Gastrocnemius medialis (tissue), 4 donors: ENCODE measurements at places on chromosomes 16 and 17. TPM values are rescaled to one million over a fixed set of nuclear protein-coding genes. Genes with fewer than 3 reads are reported as not detected.

DNA sequence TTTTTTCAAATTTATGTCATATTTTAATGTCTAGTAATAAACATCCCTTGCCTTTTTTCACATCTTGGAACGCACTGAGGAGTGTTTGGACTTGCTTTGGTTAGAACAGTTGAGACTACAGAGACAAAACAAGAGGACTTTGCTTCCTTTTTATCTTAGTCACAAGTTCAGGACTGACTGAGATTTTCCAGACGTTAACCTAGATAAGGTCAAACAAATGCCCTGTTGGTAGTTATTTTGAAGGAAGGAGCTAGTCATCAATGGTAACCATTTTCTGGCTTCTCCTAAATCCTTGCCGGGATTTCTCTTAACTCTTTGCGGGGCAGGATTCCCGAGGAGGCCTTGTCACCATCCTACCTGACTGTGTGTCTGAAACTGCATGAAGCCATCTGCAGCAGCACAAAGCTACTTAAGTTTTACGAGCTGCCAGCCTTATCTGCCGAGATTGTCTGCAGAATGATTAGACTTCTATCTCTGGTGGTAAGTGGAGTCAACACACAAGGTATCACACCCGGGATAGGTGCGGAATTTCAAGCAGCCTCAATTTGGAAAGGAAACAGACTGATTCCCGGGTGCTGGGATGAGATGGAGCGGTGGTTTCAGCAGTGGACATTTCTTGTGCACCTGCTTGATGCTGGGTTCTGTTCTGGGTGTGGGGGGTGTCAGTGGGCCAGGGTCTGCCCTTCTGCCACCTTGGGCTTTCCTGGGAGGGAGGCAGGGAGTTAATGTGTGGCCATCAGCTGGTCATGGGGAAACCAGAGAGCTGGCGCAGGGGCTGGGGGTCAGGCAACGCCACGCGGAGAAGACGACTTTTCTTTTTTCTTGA is 48.3 kb downstream of the RNF213 start:
- peaks cover 91% of the 10 kb centered on the region for H3K36me3 ChIP-seq
- H3K4me3 ChIP-seq: no peak overlapping the region
- H3K4me1 ChIP-seq: no peaks in the 10 kb centered on the region

GRCh38 chr17:14437176-14437575 is 136.3 kb downstream of the HS3ST3B1 start:
- no peaks in the 10 kb centered on the region for H3K4me1 ChIP-seq
- no peak overlapping the region for H3K4me3 ChIP-seq
- H3K36me3 ChIP-seq: no peaks in the 10 kb centered on the region

- no peak overlapping the region for H3K27ac ChIP-seq
- peaks cover 90% of the 10 kb centered on the region for H3K36me3 ChIP-seq
- DNase-seq: no peak
- H3K27me3 ChIP-seq: no peaks in the 10 kb centered on the region
These were observed 47.7 kb upstream of the ULK2 start for GRCh38 chr17:19915245-19915978.

DNA sequence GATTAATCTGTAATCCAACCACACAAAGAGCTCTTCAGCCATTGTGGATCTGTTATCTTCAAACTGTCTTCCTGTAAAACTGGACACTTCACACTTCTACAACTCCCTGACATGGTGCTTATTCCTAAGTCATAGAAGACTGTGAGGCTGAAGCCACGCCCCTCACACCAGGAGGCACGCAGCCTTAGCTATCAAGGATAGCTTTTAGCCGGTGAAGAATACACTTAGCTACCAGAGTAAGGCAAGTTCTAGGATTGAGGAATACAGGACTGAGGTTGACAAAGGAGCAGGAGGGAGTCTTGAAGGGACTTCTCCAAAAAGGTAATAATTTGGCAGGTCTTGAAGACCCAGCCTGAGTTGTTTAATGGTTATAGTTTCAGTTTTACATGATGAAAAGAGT is 79.8 kb upstream of the GAS7 start:
- no peak for DNase-seq
- H3K36me3 ChIP-seq: no peaks in the 10 kb centered on the region
- H3K4me3 ChIP-seq: no peak overlapping the region
- no peaks in the 10 kb centered on the region for H3K4me1 ChIP-seq
- H3K27me3 ChIP-seq: no peaks in the 10 kb centered on the region

- peak overlapping the region; percentile 98 for H3K27ac ChIP-seq
- peak; percentile 74 for DNase-seq
- peak overlapping the region; percentile 61 for H3K4me3 ChIP-seq
- H3K27me3 ChIP-seq: no peaks in the 10 kb centered on the region
- no peaks in the 10 kb centered on the region for H3K36me3 ChIP-seq
These were observed 229.6 kb downstream of the MRTFB start for GRCh38 chr16:14300705-14301168.

DNA sequence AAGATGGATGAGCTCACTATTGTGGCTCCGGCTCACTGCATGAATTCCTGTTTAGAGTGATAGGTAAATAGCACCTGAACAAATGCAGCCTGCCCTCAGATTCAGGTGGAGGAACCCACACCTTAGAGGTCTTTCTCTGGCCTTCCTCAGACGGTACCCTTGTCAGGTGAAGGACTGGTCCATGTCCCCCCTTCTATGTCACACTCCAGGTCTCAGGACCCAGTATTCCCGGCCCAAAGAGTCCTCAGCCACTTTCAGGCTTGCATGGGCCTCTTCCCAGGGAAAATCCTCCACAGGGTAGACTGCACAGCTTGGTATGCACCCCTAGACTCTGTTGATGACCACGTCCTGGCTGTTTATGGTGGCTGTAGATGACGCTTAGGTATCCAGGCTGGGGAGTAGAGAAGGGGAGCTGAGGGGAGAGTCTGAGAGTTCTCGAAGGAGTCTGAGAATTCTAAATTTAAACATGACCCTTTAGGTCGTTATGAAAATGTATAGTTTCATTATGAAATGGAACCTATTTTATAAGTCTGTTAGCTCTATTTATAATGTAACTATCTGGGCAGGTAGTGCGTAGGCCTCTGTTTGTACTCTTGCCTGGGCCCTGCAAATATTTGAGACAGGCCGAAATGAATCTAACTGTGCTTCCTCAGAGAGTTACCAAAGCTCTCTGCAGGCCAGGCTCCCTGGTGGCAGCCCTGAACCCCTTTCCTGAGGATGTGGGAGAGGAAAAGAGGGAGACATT is 32.5 kb upstream of the CCR7 start:
- no peak for DNase-seq
- no peaks in the 10 kb centered on the region for H3K27me3 ChIP-seq
- no peaks in the 10 kb centered on the region for H3K4me1 ChIP-seq
- H3K27ac ChIP-seq: peak overlapping the region; percentile 70
- H3K36me3 ChIP-seq: no peaks in the 10 kb centered on the region

DNA sequence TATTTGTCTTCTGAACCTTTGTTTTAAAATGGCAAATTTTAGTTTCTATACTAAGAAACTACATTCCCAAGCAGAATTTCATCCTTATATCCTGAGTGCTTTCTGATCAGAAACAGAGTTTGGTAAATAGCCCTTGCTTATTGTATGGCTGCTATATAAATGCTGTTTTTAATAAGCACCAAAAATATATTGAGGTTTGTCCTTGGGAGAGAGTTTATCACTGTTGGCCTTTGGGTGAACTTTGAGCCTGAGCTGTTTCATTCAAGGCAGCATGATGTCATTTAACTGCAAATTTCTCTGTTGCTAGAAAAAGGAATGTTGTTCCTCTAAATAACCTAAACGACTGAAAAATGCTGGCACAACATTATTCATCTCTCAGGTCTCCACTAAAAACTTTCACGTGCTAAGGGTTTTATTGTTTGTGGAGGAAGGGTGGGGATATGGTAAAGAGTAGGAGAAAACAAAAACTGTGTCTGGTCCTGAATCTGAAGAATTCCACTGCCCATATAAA is 334.3 kb upstream of the TBX2 start:
- no peaks in the 10 kb centered on the region for H3K4me1 ChIP-seq
- H3K27ac ChIP-seq: no peak overlapping the region
- H3K4me3 ChIP-seq: no peak overlapping the region
- DNase-seq: no peak
- H3K36me3 ChIP-seq: no peaks in the 10 kb centered on the region

DNA sequence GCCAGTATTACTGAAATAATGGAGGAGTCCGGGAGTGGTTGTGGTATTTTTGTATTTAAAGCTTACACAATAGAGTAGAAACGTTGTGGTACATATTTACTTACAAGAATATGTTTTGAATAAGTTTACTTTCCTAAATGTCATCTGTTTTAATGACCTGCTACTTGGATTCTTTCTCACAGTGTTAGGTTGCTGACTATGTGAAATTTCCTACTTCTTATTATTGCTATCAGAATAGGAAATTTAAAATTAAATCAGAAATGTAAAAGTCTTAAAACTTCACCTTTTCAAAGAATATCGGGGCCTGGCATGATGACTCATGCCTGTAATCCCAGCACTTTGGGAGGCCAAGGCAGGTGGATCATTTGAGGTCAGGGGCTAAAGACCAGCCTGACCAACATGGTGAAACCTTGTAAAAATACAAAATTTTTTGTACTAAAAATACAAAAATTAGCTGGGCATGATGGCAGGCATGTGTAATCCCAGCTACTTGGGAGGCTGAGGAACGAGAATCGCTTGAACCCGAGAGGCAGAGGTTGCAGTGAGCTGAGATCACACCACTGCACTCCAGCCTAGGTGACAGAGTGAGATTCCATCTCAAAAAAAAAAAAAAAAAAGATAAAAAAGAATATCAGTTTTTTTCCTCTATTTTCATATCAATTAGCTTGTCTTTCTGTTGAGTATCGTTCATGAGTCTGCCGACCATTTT is 77.8 kb downstream of the VMP1 start:
- no peak overlapping the region for H3K4me3 ChIP-seq
- peaks cover 34% of the 10 kb centered on the region for H3K4me1 ChIP-seq
- no peak overlapping the region for H3K27ac ChIP-seq
- no peak for DNase-seq
- H3K27me3 ChIP-seq: no peaks in the 10 kb centered on the region

DNA sequence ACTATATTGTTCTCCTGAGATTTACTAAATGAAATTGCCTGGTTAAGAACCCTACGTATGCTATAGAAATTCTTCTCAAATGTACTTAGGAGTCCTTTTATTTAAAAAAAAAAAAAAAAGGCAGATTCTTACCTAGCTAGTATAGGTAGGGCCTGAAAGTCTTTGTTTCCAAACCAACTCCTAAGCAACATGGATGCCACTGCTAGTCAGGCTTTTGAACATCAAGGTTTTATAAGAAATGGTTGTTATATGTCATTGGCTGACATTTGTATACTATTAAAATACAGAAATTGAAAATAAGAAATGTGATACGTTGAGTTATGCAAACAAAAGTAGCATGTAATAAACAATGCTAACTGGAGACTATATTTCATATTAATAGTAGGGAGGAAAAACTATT is 1.2 kb downstream of the EVI2A start:
- H3K4me1 ChIP-seq: no peaks in the 10 kb centered on the region
- DNase-seq: no peak
- H3K27ac ChIP-seq: no peak overlapping the region
- no peak overlapping the region for H3K4me3 ChIP-seq
- H3K36me3 ChIP-seq: no peaks in the 10 kb centered on the region
- H3K27me3 ChIP-seq: no peaks in the 10 kb centered on the region

DNA sequence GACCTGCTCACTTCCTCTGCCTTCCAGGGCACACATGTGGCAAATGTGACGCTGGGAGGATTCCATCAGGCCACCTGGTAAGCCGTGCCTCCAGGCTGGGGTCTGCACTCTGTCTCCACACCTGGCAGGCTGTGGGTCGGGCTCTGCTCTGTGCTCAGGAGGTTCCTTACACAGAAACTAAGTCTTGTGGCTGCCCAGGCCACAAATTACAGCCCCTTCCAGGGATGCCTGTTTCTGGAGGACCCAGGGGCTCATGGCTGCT is 58.2 kb downstream of the RMI2 start:
- no peak overlapping the region for H3K4me3 ChIP-seq
- no peak for DNase-seq
- H3K27me3 ChIP-seq: no peaks in the 10 kb centered on the region
- no peak overlapping the region for H3K27ac ChIP-seq
- H3K36me3 ChIP-seq: no peaks in the 10 kb centered on the region

GRCh38 chr16:48914070-48914469 is 304.1 kb upstream of the N4BP1 start:
- peaks cover 2% of the 10 kb centered on the region for H3K27me3 ChIP-seq
- no peaks in the 10 kb centered on the region for H3K36me3 ChIP-seq
- no peaks in the 10 kb centered on the region for H3K4me1 ChIP-seq
- no peak overlapping the region for H3K4me3 ChIP-seq

DNA sequence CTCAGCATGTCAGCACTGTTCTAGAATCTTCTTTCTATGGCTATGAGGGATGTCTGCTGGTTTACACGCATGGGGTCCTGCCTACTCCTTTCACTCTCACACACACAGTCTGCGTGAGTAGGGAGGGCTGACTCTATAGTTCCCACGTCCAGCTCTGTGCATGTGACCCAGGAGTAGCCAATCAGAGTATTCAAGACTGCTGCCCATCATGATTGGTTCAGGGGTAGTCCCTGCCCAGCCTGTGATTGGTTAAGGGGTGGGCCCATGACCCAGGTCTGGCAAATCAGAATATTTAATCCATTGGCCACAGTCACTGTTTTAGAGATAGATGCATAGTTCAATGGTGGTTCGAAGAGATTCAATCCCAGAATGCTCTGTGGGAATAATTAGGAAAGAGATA is 151.3 kb upstream of the IRX3 start:
- no peak overlapping the region for H3K4me3 ChIP-seq
- no peaks in the 10 kb centered on the region for H3K4me1 ChIP-seq
- no peak for DNase-seq
- no peak overlapping the region for H3K27ac ChIP-seq
- H3K36me3 ChIP-seq: no peaks in the 10 kb centered on the region

DNA sequence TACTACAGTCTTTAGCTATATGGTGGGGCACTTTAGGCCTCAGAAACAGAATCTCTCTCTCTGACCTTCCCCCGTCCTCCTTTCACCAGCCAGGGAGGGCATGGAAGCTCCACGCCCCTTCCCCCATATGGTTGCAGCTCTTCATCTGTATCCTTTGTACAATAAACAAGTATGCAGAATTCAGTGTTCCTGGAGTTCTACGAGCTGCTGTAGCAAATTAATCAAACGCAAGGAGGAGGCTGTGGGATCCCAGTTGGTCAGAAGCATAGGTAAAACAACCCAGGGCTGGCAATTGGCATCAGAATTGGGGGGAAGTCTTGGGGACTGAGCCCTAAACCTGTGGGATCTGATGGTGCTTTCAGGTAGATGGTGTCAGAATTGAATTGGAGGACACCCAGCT is 163.7 kb upstream of the NLRP1 start:
- H3K36me3 ChIP-seq: no peaks in the 10 kb centered on the region
- no peak for DNase-seq
- no peaks in the 10 kb centered on the region for H3K4me1 ChIP-seq

GRCh38 chr17:82239926-82240505 is 11.2 kb downstream of the SLC16A3 start:
- H3K27ac ChIP-seq: peak overlapping the region; percentile 98
- DNase-seq: peak; percentile 80
- peaks cover 30% of the 10 kb centered on the region for H3K36me3 ChIP-seq

- no peaks in the 10 kb centered on the region for H3K27me3 ChIP-seq
- no peak for DNase-seq
- H3K36me3 ChIP-seq: no peaks in the 10 kb centered on the region
- peaks cover 12% of the 10 kb centered on the region for H3K4me1 ChIP-seq
- H3K4me3 ChIP-seq: no peak overlapping the region
- H3K27ac ChIP-seq: no peak overlapping the region
These were observed 30.4 kb downstream of the KIAA0513 start for GRCh38 chr16:85057948-85058347.

The ANKRD13B gene
- total RNA-seq: 8.2 TPM

The SDK2 gene
- total RNA-seq: 0.02 TPM

The MT1M gene
- 7.3 TPM for total RNA-seq

The KRTAP17-1 gene
- total RNA-seq: not detected
